ENCODE measurements at places on chromosomes 12 and 14.

DNA sequence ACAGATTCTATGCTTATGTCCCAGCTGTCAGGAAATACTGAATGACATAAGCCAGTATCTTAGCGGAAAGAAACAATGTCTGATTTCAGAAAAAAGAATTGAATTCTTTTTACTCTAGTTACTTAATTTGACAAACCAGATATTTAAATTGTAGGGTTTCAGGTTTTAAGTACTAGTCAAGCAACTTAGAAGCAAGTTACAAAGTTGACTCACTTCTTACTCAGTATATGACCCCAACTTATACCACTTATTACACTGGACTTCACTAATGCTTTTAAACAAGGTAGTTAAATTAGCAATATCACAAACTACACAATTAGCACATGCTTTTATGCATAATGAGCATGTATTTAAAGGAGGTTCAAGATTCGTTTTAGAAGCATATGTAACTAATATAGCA is 7.1 kb downstream of the GMFB start:
- peaks cover 4% of the 10 kb centered on the region for H3K36me3 ChIP-seq
- no peak overlapping the region for H3K4me3 ChIP-seq
- no peak overlapping the region for H3K27ac ChIP-seq
- no peaks in the 10 kb centered on the region for H3K4me1 ChIP-seq
- H3K27me3 ChIP-seq, result no peaks in the 10 kb centered on the region

- no peaks in the 10 kb centered on the region for H3K36me3 ChIP-seq
- H3K4me1 ChIP-seq, result peaks cover 41% of the 10 kb centered on the region
- DNase-seq, result peak; percentile 85
- H3K4me3 ChIP-seq, result no peak overlapping the region
Measured at GRCh38 chr12:47990351-47991105, 13.7 kb downstream of the COL2A1 start.

DNA sequence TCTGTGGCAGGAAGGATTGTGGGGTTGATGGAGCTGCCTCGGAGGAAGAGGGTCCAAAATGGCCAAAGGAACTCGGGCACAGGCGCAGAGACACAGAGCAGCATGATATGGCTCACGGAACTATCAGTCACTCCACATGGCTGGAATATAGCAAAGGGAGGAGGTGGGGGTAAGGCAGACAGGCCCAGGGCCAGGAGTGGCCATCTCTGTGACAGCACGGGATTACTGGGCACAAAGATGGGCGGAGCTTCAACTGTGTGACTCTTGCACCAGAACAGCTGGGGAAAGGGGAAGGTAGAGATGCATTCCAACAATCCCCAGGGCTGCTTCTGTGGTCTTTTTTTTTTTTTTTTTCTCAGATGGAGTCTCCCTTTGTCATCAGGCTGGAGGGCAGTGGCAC is 24.8 kb upstream of the EML1 start:
- H3K27me3 ChIP-seq, result no peaks in the 10 kb centered on the region
- no peak overlapping the region for H3K27ac ChIP-seq
- H3K36me3 ChIP-seq, result no peaks in the 10 kb centered on the region
- no peak overlapping the region for H3K4me3 ChIP-seq
- H3K4me1 ChIP-seq, result peaks cover 27% of the 10 kb centered on the region
- DNase-seq, result no peak

DNA sequence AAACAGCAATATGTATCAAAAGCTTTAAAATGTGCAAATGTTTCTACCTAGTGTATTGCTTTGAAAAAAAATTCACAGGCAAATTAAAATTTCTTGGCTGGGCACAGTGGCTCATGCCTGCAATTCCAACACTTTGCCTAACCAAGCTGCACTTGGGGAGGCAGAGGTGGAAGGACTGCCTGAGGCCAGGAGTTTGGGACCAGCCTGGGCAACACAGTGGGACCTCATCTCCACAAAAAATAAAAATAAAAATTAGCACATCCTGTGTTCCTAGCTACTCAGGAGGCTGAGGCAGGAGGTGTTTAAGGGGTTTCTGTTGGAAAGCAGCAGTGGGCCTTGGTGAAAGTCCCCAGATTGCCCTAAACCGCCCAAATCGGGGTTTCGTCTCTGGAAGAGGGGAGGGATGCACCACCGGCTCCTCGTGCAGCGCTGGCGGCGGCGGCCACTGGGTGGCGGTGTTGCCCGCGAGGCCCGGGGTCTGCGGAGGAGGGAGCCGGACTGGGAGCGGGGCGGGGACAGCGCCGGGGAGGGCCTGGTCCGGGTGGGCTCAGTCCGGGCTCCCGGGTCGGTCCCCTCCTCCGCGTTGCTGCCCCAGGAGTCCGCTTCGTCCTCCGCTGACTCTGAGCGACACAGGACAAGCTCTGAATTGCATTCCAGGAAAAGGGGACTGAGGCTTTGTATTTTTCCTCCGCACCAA is 265.6 kb downstream of the AACS start:
- H3K36me3 ChIP-seq, result no peaks in the 10 kb centered on the region
- H3K4me1 ChIP-seq, result peaks cover 2% of the 10 kb centered on the region
- peak overlapping the region; percentile 38 for H3K4me3 ChIP-seq
- H3K27ac ChIP-seq, result no peak overlapping the region
- peaks cover 16% of the 10 kb centered on the region for H3K27me3 ChIP-seq
- peak; percentile 54 for DNase-seq

DNA sequence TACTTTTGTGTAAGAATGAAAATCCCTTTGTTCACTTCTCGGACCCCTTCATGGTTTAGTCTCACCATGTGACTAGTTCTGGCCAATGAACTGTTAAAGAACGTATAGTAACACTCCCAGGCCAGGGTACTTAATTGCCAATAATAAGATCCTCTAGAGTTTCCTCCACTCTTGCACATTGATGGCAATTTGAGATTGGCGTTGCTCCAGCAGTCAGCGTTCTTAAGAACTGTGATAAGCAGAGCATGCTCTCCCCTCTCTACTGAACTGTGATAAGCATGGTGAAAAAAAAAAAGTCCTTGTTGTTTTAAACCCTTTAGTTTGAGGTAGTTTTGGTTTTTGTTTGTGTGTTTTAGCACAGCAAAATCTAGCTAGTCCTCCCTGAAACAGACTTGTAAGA is 854.5 kb downstream of the SLC6A15 start:
- H3K4me3 ChIP-seq, result no peak overlapping the region
- H3K36me3 ChIP-seq, result no peaks in the 10 kb centered on the region
- no peaks in the 10 kb centered on the region for H3K4me1 ChIP-seq
- DNase-seq, result no peak

- DNase-seq, result peak; percentile 88
- peak overlapping the region; percentile 47 for H3K4me3 ChIP-seq
- peaks cover 84% of the 10 kb centered on the region for H3K4me1 ChIP-seq
- H3K36me3 ChIP-seq, result peaks cover 10% of the 10 kb centered on the region
- H3K27ac ChIP-seq, result peak overlapping the region; percentile 82
Measured at GRCh38 chr14:93956514-93957332, 19.6 kb downstream of the ASB2 start.
